ENCODE measurements at places on chromosomes 11 and 22.
A peak's percentile ranks its signal among the peaks of the same experiment; 100 is the strongest.

DNA sequence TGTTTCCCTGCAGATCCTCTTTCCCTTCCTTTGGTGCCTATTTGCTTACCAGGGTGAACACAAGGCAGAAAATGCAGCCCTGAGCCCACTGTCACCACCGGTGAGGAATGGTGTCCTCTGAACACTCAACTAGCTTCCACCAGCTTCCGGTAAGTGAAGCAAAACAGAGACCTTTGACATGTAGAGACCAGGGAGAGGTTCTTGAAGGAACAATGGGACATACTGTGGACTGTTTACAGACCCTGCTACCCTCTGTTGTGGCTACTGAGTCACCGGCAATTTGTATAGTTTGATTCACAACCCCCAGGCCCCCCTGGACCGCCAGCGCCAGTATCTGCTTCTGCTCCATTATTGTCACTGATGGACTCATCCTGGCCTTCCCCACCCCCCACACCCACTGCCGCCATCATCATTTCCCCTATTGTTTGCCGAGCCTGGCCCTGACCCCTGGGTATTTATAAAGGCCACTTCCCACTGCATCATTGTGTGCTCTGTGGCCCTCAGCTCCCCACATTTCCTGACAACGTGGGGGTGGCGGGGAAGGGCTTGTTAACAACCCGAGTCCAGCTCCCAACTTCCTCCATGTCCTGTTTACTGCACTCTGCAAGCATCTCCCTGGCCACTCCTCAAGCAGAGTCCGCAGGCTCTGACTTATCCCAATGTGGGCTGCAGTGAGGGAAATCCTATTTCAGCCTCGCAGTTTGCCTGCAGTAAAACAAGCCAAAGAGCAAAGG is 252.9 kb downstream of the ETS1 start:
- peak; percentile 65 for DNase-seq

DNA sequence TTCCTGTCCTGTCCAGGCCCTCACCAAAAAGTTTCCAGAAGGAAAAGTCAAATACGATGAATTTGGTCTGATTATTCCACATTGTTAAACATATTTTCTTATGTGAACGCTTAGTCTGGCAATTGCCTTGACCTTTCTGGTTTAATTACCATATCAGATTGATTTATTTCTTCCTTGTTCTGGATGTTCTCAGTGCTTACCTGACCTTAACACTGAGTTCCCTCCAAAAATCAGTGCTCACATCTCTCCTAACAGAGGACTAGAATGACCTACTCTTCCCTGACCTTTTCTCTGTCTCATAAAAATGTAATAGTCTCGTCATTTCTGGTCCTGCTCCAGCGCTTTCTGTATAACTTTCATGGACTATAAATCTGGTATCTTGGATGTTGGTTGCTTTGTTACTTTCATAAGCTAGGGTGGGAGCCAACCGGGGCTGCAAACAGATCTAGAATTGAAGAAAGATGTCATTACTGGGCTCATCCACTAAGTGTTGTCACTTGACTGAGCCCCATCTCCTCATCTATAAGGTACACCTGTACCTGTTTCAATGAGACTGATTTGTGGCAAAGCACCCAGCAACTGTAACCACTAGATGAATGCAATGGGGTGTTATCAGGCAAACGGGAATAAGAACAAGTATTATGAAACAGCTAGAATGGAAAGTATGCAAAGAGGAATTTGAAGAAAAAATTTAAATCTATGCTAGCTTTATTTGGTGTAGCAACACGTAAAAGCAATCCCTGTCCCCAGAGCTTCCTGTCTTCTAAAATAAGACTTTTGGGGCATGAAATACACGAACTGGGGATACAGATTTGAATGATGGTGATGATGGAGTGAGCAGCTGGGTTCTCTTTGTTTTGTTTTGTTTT is 2.4 kb downstream of the FADS2 start:
- no peak for DNase-seq

DNA sequence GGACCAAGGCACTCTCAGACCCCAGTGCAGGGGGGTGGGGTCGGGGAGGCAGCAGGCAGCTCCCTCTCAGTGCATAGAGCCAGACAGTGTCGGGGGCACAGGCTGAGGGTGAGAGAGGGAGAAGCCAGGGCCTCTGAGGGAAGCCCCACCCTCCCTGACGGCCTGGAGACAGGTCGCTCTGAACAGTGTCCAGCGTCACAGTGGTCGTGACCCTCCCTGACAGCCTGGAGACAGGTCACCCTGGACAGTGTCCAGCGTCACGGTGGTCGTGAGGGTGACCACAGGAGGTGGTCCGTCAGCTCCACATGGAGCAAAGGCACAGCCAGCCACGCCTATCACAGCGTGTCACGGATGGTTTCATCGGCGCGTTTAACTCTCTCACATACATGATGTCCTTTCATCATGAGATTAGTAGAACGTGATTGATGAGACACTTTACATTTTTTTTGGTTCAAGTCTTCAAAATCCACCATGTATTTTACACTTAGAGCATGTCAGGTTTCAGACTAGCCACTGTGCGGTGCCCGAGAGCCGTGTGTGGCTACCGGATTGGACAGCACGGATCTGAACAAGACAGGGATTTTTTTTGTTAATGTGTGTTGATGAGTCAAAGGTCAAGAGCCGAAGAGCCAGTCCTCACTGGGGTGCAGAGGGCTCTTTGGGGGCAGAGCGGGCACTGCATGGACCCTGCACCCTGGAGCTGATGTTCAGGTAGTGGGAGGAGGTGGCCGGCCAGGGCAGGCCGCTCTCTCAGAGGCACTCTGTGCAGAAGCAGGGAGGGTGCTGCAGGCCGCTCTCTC is 23.9 kb upstream of the PANX2 start:
- DNase-seq, result peak; percentile 75

DNA sequence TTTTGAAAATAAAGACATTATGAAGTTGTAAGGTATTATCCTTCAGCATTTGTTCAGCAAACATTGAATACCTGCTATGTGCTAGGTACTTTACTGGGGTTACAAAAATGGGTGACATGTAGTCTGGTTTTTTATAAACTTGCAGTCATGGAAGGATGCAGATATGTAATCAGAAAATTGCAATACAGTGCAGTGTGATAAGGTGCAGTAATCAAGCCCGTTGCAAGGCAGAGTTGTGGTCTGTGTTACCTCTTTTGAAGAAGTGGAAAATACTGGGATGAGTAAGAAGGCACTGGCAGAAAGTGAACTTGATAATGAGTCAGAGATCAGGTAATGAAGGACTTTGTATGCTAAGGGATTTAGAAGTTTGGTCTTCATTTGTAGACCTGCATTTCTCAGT is 8.1 kb downstream of the FBXO7 start:
- DNase-seq, result no peak

DNA sequence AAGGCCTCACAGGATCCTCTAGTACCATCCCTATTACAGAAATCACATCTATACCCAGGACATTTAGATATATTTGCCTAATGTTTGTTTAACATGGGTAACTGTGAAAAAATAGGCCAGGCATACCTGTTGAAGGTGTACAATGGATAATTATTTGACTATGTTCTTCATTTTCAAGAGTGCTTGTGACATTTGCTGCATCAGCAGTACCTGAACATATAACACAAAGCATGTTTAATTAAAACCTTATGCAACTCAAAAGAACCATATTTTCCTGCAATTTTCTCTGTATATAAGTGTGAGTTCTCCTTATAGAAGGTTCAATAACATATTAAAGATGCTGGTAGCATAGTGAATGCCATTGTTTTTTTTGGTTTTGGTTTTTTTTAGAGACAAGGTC is 8.5 kb upstream of the CCDC34 start:
- no peak for DNase-seq

DNA sequence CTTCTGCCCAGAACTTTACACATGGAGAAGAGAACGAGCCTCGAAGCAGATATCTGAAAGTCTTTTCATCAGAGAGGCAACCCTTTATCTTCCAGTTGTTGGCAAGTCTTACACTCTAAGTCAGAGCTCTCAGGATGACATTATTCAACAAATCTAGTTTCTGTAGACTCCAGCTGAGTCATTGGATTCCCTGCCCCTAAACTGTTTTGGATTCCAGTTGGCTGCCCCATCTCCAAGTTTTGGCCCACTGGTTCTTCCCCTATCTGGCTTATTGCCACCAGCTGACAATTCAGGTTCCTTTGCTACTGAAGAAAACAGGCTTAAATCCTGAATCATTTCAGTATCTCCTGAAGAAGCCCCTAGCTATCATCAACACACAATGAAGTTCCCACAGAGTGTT is 14.2 kb downstream of the SAAL1 start:
- DNase-seq, result no peak

DNA sequence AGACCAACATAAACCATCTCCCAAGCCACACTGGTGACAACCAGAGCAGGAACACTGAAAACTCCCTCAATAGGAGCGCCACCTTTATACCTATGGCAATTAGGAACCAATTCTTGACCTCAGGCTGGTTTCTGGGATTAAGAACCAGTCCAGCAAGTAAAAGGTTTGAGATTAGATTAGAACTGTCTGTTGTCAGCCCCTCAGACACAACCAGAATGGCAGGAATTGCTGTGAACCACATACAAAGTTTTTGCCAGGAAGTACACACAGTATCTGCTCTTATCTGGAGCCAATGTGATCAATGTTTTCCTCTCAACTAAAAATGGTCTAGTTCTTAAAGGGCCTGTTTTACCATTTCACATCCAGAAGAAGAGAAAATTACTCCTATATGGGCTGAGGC is 55.2 kb downstream of the RBFOX2 start:
- no peak for DNase-seq

- no peak for DNase-seq
Observed at GRCh38 chr11:95289378-95290101, 58.5 kb upstream of the SESN3 start.

- peak; percentile 69 for DNase-seq
Observed at GRCh38 chr22:27718186-27719035, 83.1 kb downstream of the MN1 start.

GRCh38 chr11:129538323-129538722 is 162.7 kb downstream of the BARX2 start:
- no peak for DNase-seq

- DNase-seq, result no peak
Observed at GRCh38 chr11:115159207-115159606, 345.0 kb downstream of the CADM1 start.

DNA sequence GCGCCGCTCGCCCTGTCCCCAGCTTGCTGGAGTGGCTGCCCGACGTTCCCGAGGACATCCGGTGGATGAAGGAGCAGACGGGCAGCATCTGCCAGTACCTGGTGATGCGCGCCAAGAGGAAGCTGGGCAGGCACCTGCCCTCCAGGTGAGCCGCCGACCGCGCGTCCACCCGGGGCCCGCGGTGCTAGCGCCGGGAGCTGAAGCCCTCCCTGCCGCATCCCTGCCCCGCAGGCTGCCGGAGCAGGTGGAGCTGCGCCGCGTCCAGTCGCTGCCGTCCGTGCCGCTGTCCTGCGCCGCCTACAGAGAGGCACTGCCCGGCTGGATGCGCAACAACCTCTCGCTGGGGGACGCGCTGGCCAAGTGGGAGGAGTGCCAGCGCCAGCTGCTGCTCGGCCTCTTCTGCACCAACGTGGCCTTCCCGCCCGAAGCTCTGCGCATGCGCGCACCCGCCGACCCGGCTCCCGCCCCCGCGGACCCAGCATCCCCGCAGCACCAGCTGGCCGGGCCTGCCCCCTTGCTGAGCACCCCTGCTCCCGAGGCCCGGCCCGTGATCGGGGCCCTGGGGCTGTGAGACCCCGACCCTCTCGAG is 3.3 kb upstream of the CRACR2B start:
- DNase-seq, result no peak

DNA sequence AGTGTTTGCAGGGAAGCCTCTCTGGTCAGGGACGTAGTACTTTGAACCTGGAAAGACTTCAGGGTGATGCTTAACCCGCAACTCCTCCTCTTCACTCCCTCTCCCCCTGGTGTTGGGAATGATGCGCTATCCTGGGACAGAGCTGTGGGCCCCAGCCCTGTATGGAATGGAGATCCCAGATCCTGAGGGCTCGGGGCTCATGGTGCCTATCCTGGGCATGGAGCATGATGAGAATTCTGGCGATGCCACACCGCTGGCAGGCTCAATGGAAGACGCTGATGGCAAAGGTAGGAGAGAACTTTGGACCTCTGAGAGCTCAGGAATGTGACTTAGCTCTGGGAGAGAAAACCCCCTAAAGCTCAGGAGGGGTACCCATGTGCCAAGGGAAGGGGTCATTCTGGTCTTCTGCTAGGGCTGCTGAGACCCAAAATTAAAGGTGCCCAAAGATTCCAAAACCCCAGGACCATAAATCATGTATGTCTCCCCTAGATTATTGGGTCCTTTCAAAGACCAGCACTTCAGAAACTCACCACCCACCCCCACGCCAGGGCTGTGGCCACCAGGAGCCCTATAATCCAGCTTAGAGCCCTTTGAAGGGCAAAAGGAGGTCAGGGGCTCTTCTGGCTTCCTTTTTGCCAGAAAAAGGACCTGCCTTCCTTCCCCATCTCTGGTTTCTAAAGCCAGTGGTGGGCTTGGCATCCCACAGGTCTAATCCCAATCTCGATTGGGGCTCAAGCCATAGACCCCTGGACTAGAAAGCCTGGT is 52.5 kb downstream of the BTG4 start:
- DNase-seq, result no peak

- DNase-seq, result peak; percentile 26
Observed at GRCh38 chr22:44624689-44625420, 77.1 kb upstream of the PRR5 start.

DNA sequence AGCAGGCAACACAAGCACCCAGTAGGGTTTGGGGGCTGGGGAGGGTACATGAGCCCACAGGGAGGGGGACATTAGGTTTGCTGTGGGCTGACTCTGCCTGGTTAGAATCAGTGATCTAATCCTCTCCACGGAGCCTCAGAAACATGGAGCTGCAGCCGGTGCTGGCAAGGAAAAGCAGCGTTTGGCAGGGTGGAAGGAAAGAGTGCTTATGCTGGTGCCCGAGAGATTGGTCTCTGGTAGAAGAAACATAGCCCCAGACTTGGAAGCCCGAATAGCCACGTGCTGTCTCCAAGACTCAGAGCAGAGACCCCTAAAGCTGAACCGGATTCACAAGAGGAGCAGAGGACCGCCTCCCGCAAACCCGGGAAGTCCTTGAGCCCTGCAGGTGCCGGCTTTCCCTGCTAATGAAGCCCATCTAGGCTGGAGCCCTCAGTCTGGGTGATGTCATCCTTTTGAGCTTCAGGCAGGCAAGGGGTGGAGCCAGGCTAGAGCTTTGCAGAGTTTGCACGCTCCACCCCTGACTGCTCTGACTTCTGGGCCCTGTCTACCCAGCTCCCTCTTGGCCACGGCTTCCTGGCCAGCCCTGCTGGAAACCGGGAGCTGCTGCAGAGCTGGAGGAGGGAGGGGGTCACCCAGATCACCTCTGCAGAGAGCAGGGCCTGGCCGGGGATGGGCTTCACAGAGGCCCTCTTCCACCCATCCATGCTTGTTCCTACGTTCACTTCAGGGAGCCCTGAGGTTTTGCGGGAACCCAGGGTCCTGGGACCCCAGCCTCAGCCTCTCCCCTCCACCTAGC is 35.0 kb upstream of the JAM3 start:
- peak; percentile 92 for DNase-seq

GRCh38 chr22:39327995-39328754 is 8.8 kb upstream of the RPL3 start:
- no peak for DNase-seq

- DNase-seq, result no peak
Observed at GRCh38 chr11:74142624-74143023, 28.2 kb downstream of the C2CD3 start.

All from left hindlimb (tissue), 1 donor.